ENCODE measurements at places on chromosomes 5 and 9.
A peak's percentile ranks its signal among the peaks of the same experiment; 100 is the strongest.

DNA sequence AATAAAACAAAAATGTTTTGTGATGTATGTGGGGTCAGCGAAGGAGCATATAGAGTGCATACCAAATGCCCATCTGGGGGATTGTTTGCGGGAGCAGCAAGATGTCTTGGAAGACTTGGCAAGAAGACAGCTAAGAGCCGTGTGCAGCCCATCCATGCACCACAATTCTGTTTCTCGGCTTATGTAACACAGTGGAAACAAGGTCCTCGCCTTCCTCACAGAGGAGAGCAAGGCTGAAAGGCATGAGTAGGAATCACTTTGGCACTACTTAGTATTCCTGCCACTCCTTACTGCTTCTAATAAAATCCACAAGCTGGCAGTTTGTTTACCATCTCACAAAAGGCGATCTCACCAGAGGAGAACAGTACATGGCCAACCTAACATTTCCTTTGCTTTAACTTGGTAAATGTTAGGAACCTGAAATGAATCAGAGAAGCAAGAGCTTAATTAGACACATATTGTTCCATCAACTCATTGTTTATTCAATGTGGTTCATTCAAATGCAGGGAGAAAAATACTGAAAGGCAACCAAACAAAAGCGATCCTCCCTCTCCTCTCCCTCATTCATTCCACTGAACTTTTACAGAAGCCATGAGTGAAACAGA is 648.1 kb downstream of the ACTL7B start:
- DNase-seq = peak; percentile 85

GRCh38 chr5:32027093-32027716 is 146.9 kb downstream of the GOLPH3 start:
- DNase-seq = no peak

DNA sequence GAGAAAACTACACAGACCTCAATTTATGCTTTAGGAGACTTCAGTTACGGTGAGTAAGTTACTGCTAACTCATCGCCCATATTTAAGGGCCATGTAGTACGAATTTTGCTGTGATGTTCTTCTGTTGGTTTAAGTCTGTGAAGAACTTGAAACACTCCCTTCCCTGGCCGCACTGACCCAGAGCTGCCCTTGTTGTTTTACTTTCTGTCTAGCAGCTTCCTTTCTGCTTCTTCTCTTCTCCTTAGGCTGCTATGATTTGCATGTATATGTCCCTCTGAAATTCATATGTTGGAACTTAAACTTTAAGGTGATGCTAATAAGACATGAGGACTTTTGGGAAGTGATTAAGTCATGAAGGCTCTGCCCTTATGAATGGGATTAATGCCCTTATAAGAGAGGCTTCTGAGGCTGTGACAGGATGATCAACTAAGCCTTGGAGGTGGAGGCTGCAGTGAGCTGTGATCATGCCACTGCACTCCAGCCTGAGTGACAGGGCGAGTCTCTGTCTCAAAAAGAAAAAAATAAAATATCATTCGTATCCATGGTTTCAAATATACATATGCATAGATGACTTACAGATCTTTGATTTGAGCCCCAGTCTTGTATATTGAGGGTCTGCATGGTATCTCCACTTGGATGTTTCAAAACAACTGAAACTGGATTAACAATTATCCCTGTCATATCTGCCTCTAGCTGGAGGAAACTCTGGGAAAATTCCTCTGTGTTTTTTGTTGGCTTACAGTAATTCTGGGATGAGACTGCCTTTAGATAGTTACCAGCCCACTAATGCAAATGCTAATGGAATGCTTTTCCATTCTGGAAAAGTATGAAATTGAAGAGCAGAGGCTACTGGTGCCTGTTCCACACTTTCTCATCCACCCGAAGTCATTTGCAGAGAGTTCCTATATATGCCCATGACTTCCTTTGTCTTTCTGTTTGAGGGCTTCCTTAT is 263.4 kb upstream of the ACTBL2 start:
- DNase-seq = no peak

GRCh38 chr9:29691758-29692407 is 2118.6 kb upstream of the C9orf72 start:
- no peak for DNase-seq

DNA sequence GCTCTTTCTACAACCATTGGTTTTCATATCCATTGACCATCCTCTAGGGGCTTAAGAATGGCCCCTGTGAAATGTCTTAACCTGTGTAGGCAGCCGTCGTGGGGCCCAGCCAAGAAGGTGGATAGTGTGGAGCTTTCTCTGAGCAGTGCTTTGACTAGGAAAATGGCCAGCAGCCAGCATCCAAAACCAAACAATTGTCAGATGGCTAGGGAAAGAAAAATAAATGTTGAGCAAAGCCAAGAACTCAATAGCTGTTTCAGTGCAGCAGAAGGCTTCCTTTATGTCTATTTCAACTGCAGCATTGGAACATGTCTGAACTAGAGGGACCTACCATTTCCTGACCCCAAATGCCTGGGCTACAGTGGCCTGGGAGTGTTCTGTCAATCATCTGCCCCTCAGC is 374.9 kb downstream of the TLE4 start:
- peak; percentile 41 for DNase-seq

GRCh38 chr5:13629218-13629617 is 315.3 kb downstream of the DNAH5 start:
- DNase-seq = no peak

DNA sequence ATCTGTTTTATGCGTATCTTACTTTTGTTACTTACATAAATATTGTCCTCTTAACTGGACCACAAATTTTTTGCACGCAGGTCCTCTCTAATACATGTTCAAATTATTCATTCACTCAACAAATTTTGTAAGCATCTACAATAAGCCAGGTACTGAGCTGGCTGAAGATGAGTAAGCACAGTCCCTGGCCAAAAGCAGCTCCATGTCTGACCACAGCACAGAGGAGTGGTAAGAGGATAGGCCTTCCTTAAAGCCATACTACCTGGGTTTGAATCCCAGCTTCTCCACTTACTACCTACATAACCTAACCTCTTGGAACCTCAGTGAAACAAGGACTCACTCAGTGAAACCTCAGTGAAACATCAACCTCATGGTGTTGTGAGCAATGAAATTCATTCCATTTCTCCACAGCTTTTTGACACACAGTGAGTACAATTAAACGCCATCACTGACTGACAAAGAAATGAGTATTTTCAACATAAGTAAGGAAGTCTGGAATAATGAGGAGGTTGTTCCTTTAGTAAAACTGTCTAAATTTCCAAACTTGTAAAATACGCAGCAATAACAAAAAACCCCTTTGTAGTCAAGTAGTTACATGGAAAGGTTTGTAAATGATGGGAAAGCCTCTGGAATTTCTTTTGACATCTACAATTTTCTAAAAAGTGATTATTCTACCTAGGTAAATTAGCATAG is 15.0 kb downstream of the PTAR1 start:
- peak; percentile 31 for DNase-seq

GRCh38 chr9:27485158-27485557 is 38.9 kb upstream of the IFNK start:
- no peak for DNase-seq

DNA sequence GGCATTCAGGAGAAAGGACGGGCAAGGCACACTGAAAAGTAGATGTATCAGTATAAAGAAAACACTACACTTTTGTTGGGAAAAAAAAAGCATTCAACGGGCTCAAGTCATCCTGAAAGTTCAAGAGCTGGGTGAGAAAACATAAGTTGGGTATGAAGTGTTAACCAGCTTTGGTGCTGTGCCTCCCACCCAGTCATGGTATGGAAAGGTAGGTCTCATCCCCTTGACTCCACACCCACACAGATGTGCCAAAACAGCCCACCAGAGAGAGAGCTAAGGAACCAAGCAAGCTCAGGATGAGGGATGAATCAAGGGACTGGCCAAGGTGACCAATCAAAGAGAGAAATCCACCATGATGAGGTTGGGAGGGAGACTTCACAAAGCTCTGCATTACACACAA is 54.7 kb downstream of the ESM1 start:
- no peak for DNase-seq

- DNase-seq = no peak
These were observed 25.8 kb downstream of the CD180 start for GRCh38 chr5:67170767-67171166.

DNA sequence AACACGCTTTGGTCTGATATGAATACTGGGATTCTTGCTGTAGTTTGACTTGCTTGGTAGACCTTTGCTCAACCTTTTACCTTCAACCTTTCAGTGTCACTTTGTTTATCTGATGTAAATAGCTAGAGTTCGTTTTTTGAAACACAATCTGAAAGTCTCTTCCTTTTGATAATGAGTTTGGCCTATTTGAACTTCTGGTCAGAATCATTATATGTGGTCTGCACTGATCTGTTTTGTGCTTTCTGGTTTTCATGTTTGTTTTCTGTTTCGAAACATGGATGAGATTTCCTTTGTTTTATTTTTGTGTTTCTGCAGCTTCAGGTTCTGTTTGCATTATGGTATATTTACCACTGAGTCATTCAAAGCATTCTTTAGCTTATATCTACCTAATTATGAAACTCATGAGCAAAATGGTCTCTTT is 217.5 kb downstream of the GABBR2 start:
- DNase-seq = no peak

DNA sequence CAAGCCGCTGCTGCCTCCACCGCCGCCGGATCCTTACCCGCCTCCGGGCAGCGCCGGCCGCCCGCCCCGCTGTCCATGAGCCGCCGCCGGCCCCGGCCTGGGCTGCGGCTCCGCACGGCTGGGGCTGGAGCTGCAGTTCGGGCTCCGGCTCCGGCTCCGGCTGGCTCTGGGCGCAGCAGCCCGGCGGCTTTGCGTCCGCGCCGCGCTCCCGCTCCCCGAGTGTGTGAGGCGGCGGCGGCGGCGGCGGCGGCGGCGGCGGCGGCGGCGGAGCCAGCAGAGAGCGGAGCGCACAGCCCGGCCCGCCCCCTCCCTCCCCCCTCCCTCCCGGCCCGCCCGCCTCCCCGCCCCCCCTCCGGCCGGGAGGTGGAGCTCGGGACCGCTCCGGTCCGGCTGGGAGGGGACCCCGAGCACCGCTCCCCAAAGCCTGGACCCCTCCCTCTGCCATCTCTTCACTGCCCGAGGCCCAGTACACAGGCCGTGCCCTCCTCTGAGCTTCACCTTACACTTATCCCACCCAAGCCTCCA is at the start of gene PCDH1:
PCDH1 (minus strand) TSS at position 225 of the 525 bp plus-strand sequence; CDS start at position 77, 148 bp downstream.
- peak; percentile 13 for DNase-seq

DNA sequence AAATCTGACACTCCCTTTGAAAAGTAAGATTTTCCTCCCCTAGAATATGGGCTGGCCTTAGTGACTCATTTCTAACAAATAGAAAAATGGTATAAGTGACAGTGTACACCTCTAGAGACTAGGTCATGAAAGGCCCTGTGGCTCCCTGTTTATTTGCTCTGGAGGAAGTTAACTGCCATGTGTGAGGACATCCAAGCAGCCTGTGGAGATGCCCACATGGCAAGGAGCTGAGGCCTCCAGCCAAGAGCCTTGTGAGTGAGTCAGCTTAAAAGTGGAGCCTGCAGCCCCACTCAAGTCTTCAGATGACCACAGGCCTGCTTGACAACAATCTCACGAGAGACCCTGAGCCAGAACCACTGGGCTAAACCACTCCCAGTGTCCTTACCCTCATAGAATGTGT is 128.1 kb upstream of the LHFPL2 start:
- peak; percentile 49 for DNase-seq

DNA sequence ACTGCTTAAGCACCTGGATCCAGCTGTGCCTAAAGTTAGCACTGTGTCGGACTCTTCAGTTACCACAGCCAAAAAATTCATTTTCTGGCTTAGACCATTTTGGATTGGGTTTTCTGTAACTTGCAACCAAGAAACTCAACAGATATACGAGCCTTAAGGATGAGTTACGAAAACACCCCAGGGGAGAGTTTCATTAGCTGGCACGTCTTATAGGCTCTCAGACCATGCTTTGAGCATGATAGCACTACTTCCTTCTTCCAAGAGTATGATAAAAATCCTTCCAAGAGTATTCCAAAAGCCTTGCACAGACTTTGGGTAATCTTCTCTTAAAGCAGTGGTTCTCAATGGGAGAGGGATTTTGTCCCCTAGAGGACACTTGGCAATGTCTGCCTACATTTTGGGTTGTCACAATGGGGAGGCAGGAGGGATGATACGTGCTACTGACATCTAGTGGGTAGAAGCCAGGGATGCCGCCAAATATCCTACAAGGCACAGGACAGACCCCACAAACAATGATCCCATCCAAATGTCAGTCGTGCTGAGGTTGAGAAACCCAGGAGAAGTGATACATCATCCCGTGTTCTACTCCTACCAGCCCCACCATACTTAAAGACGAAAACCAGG is 64.8 kb downstream of the SMIM23 start:
- DNase-seq = no peak

- no peak for DNase-seq
These were observed 48.1 kb downstream of the PTCD2 start for GRCh38 chr5:72368271-72368670.

DNA sequence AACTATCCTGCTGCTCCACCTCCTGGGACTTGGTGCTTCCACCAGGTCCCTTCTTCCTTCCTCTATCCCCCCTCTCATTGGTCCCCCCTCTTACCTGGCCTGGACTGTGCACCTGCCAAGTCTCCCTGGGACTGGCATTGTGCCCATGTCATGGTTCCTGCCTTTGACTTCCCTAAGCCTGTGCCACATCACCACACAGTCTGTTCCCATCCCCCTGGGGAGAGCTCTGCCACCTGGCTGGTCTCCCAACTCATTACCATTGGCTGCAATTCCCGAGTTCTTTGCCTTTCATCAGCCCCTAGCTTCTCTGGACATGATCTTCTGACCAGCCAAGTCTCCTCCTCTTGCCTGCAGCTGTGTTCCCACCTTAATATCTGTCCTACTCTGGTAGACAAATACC is 180.3 kb downstream of the SREK1 start:
- no peak for DNase-seq

DNA sequence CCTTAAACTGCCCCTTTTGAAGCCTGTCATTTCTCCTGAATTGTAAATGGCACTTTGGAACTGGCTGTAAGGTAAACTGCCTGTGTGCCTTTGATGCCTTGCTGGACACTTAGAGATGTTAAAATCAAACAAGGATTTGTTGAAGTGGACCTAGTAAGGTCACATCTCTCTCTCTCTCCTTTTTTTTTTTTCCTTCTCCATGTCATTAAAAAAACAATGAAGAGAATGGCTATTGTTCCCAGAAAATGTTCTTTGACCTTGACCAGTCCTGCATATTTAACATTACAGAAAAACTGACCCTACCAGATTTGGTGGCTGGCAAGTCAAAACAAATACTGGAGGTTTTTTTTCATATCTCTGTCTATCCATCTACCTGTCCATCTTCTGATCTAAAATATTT is 2.9 kb upstream of the DAB2 start:
- no peak for DNase-seq

GRCh38 chr9:27210588-27210987 is 86.4 kb downstream of the EQTN start:
- no peak for DNase-seq

- peak; percentile 29 for DNase-seq
These were observed 38.1 kb upstream of the ISL1 start for GRCh38 chr5:51345106-51345505.

GRCh38 chr5:96083361-96083881 is 121.8 kb upstream of the ELL2 start:
- peak; percentile 58 for DNase-seq
